ENCODE measurements at places on chromosomes 11 and 22. TPM values are rescaled to one million over a fixed set of nuclear protein-coding genes. Genes with fewer than 3 reads are reported as not detected.

The GAL3ST1 gene
- polyA plus RNA-seq, result not detected

The DEPDC5 gene
- polyA plus RNA-seq, result 5.6 TPM

The RELA gene
- polyA plus RNA-seq, result 48.6 TPM

The ROBO4 gene
- 5.9 TPM for polyA plus RNA-seq

The IL18 gene
- polyA plus RNA-seq, result 67.7 TPM

The KRTAP5-11 gene
- polyA plus RNA-seq, result not detected

The ANGPTL5 gene
- not detected for polyA plus RNA-seq

The MCM5 gene
- 111 TPM for polyA plus RNA-seq

The ZDHHC8 gene
- 34.4 TPM for polyA plus RNA-seq

The FREY1 gene
- 0.11 TPM for polyA plus RNA-seq

The MMP27 gene
- polyA plus RNA-seq, result not detected

The OR51I1 gene
- not detected for polyA plus RNA-seq

The PATE2 gene
- polyA plus RNA-seq, result not detected

The CCDC73 gene
- not detected for polyA plus RNA-seq

The UCP3 gene
- 0.12 TPM for polyA plus RNA-seq

The RAB3IL1 gene
- polyA plus RNA-seq, result 0.55 TPM

The GSTP1 gene
- 2,779 TPM for polyA plus RNA-seq

The CDC42BPG gene
- 5.3 TPM for polyA plus RNA-seq

The HTR3A gene
- polyA plus RNA-seq, result not detected

The PDE2A gene
- polyA plus RNA-seq, result 1.4 TPM

The OR51B2 gene
- polyA plus RNA-seq, result not detected

The PRR5 gene
- 18.5 TPM for polyA plus RNA-seq

The ARSA gene
- 29.2 TPM for polyA plus RNA-seq

The SOX10 gene
- polyA plus RNA-seq, result 0.03 TPM

The FIBIN gene
- 0.36 TPM for polyA plus RNA-seq

The UBQLN3 gene
- not detected for polyA plus RNA-seq

Data from foreskin keratinocyte (primary cell).